ENCODE measurements at places on chromosomes 2 and 18. TPM values are rescaled to one million over a fixed set of nuclear protein-coding genes. Genes with fewer than 3 reads are reported as not detected.

KLHL41 gene
- not detected for total RNA-seq

FRZB gene
- total RNA-seq = 0.67 TPM

GRCh38 chr2:309954-310510 lies 22.1 kb upstream of the ALKAL2 start:
- H3K27ac ChIP-seq = no peak overlapping the region
- H3K27me3 ChIP-seq = no peaks in the 10 kb centered on the region
- DNase-seq = no peak

- no peaks in the 10 kb centered on the region for H3K27me3 ChIP-seq
- DNase-seq = no peak
- no peak overlapping the region for H3K27ac ChIP-seq
- H3K4me3 ChIP-seq = no peak overlapping the region
- H3K4me1 ChIP-seq = no peaks in the 10 kb centered on the region
Observed at GRCh38 chr2:63424329-63425078, 163.8 kb downstream of the WDPCP start.

- no peaks in the 10 kb centered on the region for H3K4me1 ChIP-seq
- no peak for DNase-seq
- no peak overlapping the region for H3K27ac ChIP-seq
Observed at GRCh38 chr18:49862656-49863385, 49.5 kb upstream of the ACAA2 start.

- DNase-seq = no peak
- H3K27me3 ChIP-seq = no peaks in the 10 kb centered on the region
- H3K36me3 ChIP-seq = peaks cover 39% of the 10 kb centered on the region
Observed at GRCh38 chr2:159735648-159736047, 23.3 kb downstream of the MARCHF7 start.
